ENCODE measurements at places on chromosomes 13 and 19.
A peak's percentile ranks its signal among the peaks of the same experiment; 100 is the strongest.

- DNase-seq: no peak
These were observed 10.2 kb upstream of the SLC7A9 start for GRCh38 chr19:32879741-32880140.

GRCh38 chr13:30429721-30430694 lies 7.7 kb downstream of the UBE2L5 start:
- peak; percentile 95 for DNase-seq

- DNase-seq: no peak
These were observed 65.1 kb downstream of the SPACA7 start for GRCh38 chr13:112441226-112441625.

GRCh38 chr13:89082623-89083022 lies 1411.5 kb downstream of the SLITRK5 start:
- DNase-seq: no peak

DNA sequence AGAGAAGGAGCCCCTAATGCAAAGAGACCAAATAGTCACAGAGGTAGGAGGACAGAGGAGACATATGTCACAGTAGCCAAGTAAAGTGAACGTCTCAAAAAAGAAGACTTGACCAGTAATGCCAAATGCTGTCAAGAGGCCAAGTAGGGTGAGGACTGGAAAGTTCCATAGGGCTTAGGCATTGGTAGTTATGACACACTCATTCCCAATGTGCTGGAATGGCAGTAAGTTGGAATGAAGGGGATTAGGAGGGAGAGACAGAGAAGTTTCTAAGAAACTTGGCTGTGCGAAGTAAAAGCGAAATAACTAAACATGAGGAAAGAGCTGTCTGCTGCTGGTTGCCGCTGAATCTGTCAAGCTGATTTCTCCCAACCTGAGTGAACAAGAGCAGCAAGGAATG lies 14.9 kb upstream of the FRY start:
- DNase-seq: no peak

GRCh38 chr13:91313103-91313502 lies 34.4 kb upstream of the MIR17HG start:
- DNase-seq: peak; percentile 1

GRCh38 chr13:46354156-46355087 lies 32.6 kb downstream of the RUBCNL start:
- peak; percentile 88 for DNase-seq

DNA sequence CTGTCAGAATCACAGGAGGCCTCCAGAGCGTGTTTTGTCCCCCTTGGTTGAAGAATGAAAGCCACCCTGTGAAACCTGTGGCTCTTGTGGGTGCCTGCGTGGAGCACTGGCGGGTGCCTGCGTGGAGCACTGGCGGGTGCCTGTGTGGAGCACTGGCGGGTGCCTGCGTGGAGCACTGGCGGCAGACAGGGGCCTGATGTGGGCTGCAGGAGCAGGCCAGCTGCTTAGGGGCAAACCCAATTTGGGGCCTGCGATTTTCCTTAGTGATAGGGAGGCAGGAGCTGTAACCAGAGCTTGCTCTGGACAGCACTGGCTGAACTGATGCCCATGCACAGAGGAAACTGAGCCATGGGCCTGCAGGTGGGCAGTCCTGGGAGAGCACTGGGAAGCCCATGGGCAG lies 24.3 kb downstream of the ARHGEF7 start:
- no peak for DNase-seq

DNA sequence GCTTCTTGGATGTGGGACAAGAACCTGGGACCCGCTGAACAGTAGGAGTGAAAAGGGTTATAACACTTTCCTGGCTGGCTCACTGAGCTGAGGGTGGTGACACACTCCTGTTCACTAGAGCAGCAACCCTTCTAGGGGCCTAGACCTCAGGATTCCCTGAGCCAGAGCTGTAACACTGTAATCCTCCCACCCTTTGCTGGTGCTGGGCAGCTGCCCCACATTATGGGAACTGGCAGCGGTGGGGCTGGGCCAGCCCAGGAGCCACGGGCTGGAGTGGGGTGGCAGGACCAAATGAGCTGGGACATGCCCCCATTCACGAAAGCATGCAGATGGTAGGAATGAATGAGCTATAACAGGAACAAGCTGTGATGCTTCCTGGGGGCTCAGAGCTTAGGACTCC lies 110.6 kb downstream of the B3GLCT start:
- no peak for DNase-seq

DNA sequence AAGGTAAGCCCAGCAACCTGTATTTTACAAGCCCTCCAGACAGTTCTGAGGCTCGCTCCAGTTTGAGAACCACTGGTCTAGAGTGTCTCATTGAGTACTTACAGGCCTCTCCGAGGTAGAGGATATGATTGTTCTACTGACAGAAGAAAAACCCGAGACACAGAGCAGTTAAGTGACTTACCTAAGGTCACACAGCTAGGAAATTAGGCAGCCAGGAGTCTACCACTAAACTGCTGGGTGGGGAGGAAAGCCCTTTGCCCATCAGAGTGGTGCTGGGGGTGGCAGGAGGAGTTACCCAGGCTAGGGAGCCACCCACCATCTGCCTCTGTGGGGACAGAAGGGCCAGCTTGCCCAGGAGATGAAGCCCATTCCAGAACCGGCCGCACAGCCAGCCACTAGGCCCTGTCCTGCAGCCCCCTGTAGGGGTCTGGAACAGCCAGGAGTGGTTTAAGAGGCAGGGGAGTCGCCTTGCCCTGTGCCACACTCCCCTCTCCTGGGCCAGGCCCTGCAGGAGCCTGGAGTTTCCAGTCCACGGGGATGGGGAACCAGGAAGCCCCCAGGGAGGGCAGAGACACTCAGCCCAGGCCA lies 703 bp downstream of the RASGRP4 start:
- DNase-seq: no peak

DNA sequence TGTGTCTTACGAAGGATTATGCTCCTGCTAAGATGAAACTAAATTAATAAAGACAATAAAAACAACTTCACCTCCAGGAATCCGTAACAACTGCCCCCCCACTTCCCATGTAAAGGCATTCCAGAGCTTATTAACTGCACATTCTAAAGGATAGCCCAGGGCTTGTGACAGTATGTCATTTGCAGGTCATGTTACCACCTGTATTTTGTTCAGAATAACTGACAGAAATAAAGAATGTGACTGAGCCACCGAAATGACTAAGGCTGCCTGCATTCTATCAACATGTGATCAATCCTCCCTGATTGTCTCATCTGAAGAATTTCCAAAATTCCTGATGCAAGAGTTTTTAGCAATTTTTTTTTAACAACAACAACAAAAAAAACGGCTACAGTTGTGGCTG lies 117.2 kb downstream of the MIPEP start:
- no peak for DNase-seq

GRCh38 chr19:33683881-33684537 lies 62.3 kb downstream of the CHST8 start:
- DNase-seq: peak; percentile 18

- no peak for DNase-seq
These were observed 81.2 kb downstream of the TM9SF2 start for GRCh38 chr13:99582511-99582910.

- DNase-seq: no peak
These were observed 12.8 kb upstream of the RASA3 start for GRCh38 chr13:114145256-114145655.

GRCh38 chr13:20118268-20119140 lies 42.3 kb downstream of the GJA3 start:
- DNase-seq: no peak

DNA sequence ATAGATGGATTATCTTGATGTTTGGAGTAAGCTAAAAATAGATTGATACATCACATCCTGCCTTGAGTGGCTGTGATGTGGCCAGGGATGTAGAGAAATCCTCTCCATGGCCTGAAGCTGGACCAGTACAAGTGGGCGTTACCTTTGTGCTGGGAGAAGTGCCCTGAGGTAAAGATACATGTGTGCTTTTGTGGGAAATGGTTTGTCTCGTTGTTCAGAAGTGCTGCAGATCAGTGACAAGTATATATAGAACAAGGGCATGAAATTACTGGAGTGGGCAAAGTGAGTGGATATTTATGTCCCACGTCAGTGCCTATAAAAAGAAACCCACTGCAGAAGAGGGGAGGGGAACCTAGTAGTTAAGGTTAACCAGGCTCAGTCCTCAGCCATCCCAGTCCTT lies 12.2 kb upstream of the ZNF304 start:
- peak; percentile 66 for DNase-seq

DNA sequence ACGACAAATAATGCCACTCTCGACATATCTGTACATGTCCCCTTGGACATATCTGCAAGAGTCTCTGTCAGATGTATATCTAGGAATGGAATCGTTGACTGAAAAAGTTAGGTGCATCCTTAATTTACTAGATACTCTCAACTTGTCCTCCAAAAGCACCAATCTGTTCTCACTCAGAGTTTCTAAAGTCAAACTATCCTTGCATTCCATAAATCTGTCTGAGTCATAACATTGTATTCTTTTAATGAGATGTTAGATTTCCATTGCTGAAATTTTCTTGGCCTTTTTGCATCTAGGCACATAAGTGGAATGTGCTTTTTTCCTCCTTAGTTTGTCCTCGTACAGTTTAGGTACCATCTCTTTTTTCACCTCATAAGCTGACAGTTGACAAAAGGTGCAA lies 139.8 kb downstream of the PTPRS start:
- DNase-seq: no peak

DNA sequence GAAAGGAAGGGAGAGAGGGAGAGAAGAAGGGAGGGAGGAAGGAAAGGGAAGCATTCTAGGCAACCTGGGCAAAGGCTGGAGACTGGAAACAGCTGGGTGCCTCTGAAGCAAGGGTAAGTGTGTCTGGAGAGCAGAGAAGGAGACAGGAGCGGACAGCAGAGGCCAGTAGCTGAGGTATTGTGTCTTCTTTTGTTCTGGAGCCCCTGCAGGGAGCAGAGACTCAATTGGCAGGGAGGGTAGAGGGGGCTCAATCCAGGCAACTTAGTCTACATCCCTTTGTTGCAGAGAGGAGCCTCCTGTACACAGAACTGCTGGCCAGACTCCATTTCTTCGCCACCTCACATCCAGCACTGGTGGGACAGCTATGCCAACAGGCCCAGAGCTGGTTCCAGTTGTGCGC lies 53.2 kb downstream of the NWD1 start:
- no peak for DNase-seq

GRCh38 chr13:77338961-77339401 lies 12.1 kb upstream of the MYCBP2 start:
- no peak for DNase-seq

DNA sequence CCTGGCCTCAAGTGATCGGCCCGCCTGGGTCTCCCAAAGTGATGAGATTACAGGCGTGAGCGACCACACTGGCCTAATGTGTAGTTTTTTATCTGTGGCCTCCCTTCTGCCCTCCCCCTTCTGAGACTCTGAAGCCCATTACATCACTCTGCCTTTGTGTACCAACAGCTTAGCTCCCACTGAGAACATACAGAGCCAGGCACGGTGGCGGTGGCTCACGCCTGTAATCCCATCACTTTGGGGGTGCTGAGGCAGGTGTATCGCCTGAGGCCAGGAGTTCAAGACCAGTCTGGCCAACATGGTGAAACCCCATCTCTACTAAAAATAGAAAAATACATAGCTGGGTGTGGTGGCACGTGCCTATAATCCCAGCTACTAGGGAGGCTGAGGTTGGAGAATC lies 12.6 kb downstream of the NCR1 start:
- DNase-seq: no peak

DNA sequence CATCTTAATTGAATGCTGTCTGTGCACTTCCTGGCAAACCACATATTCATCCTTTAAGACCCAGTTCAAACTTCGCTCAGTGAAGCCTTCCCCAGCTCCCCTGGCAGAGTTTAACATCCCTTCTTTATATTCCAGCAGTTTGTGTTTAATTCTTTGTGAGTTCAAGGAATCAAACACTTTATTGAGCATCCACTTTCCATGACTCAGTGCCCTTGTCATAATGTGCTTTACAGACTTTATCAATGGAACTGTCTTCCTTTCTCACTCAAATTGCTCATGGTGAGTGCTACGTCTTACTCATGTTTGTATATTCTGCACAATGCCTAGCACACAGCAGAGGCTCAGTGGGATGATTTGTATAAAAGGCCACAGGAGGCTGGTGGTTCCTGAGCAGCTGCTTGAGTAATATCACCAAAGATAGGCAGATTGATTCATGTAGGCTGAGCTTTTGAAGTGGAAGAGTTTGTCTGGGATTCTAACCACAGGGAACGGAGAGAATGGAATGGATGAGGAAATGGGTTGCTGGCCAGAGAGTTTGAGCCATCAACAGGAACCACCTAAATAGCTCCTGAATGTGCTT lies 44.2 kb downstream of the SERTM1 start:
- DNase-seq: peak; percentile 3

DNA sequence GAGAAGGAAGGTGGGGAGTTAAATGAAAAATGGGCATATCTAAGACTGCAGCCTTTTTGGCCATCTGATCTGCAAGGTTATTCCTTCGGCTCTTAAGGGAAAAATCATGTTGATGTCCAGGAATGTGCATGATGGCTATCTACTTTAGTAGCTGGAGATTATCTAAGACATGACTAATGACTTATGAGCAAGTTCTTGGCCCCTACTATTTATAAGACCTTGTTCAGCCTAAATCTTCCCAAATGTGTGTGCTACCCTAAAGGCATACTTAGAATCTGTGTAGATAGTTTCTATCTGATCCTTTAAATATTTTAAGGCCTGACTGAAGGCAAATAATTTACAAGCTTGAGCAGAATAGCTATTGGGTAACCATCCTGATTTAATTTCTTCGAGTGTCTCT lies 41.8 kb upstream of the CD177 start:
- no peak for DNase-seq

DNA sequence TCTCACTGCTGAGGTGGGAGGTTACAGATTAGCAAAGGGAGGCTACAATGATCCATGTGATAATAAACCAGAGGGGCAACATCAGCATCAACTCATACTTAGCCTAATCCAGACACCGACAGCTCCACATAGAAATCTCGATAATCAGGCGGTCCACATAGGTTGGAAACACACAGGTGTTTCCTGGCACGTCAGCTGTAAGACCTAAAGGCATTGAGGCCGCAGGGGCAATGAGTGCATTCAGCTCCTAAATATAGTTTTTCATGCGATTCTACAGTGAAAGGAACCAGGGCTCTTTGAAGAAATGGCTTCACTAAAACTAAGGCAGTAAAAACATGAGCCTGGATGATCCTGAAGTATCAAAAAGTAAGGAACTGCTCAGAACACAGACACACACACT lies 19.3 kb downstream of the PLPP2 start:
- no peak for DNase-seq

DNA sequence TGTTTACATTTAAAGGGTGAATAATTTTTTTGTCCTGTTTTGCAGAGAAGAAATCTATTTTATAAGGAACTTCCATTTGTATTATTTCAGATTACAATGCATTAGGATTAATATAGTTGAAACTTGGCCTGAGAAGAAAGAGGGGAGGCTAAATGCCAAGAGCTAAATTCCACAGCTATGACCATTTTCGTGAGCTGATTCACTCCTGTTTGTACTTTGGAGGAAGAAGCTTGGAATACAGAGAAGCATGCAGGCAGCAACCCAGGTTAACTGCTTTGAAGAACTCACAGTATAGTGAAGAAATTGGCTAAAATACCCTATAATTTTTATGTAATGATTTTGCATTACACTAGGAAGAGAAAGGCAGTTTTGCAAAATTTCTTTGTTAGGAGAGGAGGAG lies 309.4 kb upstream of the KLF12 start:
- peak; percentile 85 for DNase-seq

GRCh38 chr19:19276386-19276785 lies 3.3 kb upstream of the TM6SF2 start:
- peak; percentile 70 for DNase-seq

GRCh38 chr13:80039000-80039399 lies 301.9 kb downstream of the SPRY2 start:
- no peak for DNase-seq

All from IMR-90 (cell line).